ENCODE measurements at places on chromosomes 1 and 21.

GRCh38 chr1:167463080-167463479 lies 55.2 kb downstream of the CD247 start:
- no peak for DNase-seq

DNA sequence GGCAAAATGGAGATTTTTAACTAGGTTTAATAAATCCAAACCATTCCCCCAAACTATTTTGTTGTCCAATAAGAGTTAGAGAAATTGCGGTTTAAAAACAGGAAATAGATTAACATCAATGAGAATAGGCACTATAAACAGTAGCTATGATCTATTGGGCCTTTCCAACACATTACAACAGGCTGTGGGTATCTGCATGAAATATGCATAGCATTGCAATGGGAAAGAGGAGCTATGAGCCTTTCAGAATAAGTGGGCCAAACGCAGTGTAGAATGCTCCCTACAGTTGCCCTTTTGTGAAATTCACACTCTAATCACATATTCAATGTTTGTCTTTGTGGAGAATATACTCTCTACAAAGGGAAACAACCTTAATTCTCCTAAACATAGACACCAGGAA lies 305.5 kb upstream of the PRMT6 start:
- no peak for DNase-seq

GRCh38 chr21:36034211-36034913 lies 26.0 kb downstream of the SETD4 start:
- DNase-seq = no peak

DNA sequence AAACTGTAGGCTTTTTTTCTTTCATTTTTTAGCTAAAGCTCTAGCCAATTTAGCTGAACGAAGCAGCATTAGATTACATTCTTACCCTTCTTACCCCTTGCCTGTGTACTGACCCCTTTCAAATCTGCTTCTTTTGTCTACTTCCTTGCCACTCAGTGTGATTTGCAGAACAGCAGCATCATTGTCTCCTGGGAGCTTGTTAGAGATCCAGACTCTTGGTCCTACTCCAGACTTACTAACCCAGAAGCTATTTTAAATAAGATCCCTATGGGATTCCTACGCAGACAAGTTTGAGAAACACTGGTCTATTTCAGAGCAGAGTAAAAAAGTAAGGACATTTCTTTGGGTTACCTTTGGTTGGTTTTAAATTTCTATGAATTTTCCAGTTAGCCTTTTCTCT lies 13.8 kb downstream of the LRRC39 start:
- no peak for DNase-seq

DNA sequence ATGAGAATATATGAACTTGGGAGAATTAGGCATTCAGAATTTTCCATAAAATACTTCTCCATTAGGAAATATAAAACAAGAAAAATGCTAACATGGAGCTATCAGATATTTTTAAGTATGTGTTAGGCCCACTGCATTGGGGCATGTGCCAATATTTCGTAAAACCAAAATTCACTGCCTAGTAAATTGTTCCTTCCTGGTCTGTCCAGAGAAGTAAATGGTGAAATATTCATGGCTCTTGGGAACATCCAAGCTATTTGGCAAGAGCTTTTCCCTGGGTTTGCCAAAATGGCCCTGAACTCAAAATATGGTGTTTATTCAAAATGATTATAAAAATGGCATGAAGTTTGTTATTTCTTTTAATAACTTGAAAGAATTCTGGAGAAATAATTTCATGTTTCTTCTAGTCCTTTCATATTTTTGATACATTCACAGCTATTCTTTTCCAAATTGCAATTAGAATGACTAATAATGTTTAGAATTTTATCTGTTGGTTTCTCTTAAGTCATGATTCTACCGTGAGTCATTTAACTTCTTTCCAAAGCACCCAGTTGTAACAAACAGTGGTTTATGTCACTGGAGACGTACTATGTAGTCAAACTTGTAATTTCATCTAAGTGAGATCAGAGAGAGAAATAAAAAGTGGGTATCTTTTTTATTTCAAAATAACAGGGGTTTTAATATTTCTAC lies 25.7 kb upstream of the SLC19A2 start:
- DNase-seq = no peak

DNA sequence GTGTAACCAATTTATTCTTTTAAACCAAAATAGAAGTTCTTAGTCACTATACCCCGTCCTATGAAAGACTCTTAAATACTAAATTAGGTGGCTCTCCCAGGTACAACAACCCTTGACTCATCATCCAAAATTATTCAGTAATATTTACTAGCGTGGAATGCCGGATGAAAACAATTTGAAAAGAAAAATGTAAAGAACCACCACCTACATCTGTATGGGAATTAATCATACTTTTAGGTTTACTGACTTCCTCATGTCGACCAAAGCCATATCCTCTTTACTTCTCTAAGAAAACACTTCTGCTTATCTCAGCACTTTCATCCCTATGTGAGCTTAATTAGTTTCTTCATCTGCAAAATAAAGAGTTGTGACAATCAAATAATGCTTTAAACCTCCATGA lies 139.6 kb downstream of the AKT3 start:
- DNase-seq = no peak

- no peak for DNase-seq
Measured at GRCh38 chr1:26315874-26316850, 1.6 kb upstream of the CD52 start.

- no peak for DNase-seq
Measured at GRCh38 chr1:162674034-162674608, 41.9 kb downstream of the DDR2 start.

DNA sequence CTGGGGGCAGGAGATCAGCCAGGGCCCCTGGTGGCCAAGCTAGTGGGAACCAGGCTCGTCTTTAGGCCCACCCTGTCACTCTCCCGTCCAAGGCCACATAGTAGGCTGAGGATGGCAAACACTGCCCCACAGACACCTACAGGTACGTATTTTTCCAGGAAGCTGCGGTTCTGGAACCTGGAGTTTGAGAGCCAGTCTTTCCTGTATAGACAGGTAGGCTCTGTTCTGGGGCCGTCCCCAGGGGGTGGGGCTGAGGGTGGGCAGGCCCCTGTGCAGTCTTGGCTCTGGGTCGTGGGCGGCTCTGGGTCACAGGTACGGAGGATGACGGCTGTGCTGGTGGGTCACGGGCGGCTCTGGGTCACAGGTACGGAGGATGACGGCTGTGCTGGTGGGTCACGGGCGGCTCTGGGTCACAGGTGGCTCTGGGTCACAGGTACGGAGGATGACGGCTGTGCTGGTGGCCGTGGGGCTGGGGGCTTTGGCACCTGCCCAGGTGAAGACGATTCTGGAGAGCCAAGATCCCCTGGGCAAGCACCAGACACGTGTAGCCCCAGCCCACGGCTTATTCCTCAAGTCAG lies 2.2 kb downstream of the PUSL1 start:
- DNase-seq = no peak
